ENCODE measurements at places on chromosomes 2 and 18. TPM values are rescaled to one million over a fixed set of nuclear protein-coding genes. Genes with fewer than 3 reads are reported as not detected.

FEV gene
- total RNA-seq: not detected

FMNL2 gene
- total RNA-seq: 16.3 TPM

ZDBF2 gene
- 1.2 TPM for total RNA-seq

LAMA1 gene
- 0.06 TPM for total RNA-seq

MERTK gene
- 1.4 TPM for total RNA-seq

FZD7 gene
- total RNA-seq: 7.3 TPM

SPP2 gene
- total RNA-seq: not detected

TLX2 gene
- total RNA-seq: 0.30 TPM

ELOA2 gene
- not detected for total RNA-seq

ACVR1C gene
- 0.06 TPM for total RNA-seq

RNU2-63P gene
- not detected for total RNA-seq

GAD1 gene
- 0.54 TPM for total RNA-seq

MROH2A gene
- total RNA-seq: 0.28 TPM

B4GALT6 gene
- total RNA-seq: 7.5 TPM

ZNF521 gene
- total RNA-seq: not detected

CDKL4 gene
- not detected for total RNA-seq

SERPINB10 gene
- total RNA-seq: not detected

TSPYL6 gene
- total RNA-seq: not detected

GCG gene
- total RNA-seq: not detected

RPS27A gene
- total RNA-seq: 3,039 TPM

CEP192 gene
- total RNA-seq: 9.1 TPM

IL18R1 gene
- total RNA-seq: 0.80 TPM

HDHD2 gene
- total RNA-seq: 9.2 TPM

GYPC gene
- not detected for total RNA-seq

IL37 gene
- not detected for total RNA-seq

POTEE gene
- 0.06 TPM for total RNA-seq

DLGAP1 gene
- not detected for total RNA-seq

ALPI gene
- total RNA-seq: not detected

TM4SF20 gene
- total RNA-seq: 7.6 TPM

ACTR1B gene
- 44.8 TPM for total RNA-seq

RAB11FIP5 gene
- total RNA-seq: 38.7 TPM

AMER3 gene
- total RNA-seq: not detected

LRRTM1 gene
- total RNA-seq: not detected

GPR75 gene
- 1.6 TPM for total RNA-seq

SIX2 gene
- 0.27 TPM for total RNA-seq

SIGLEC15 gene
- total RNA-seq: not detected

CRYGD gene
- total RNA-seq: not detected

HRH4 gene
- 0.02 TPM for total RNA-seq

GAL3ST2 gene
- 0.36 TPM for total RNA-seq

CARF gene
- 0.88 TPM for total RNA-seq

ANKRD30B gene
- total RNA-seq: not detected

MC5R gene
- not detected for total RNA-seq

SERPINB4 gene
- total RNA-seq: not detected

CGREF1 gene
- 7.3 TPM for total RNA-seq

TXNDC2 gene
- total RNA-seq: 0.12 TPM

STARD7 gene
- total RNA-seq: 98.3 TPM

HOXD11 gene
- 7.8 TPM for total RNA-seq

ABCB11 gene
- total RNA-seq: not detected

RAMP1 gene
- total RNA-seq: not detected

TMEM163 gene
- 0.13 TPM for total RNA-seq

STK11IP gene
- 16.3 TPM for total RNA-seq

SPR gene
- total RNA-seq: 144 TPM

UGT1A3 gene
- total RNA-seq: 0.13 TPM

OR6B2 gene
- not detected for total RNA-seq

TRIP12 gene
- 87.1 TPM for total RNA-seq

TNP1 gene
- total RNA-seq: not detected

SLC30A3 gene
- 3.8 TPM for total RNA-seq

CKAP2L gene
- 14.2 TPM for total RNA-seq

ITGB6 gene
- 1.0 TPM for total RNA-seq

DSC2 gene
- 1.3 TPM for total RNA-seq

Data from A549 treated with RU486 at 1 μM for 4 hours (cell line).